ENCODE measurements at places on chromosomes 12 and 14.
A peak's percentile ranks its signal among the peaks of the same experiment; 100 is the strongest.

GRCh38 chr12:122996188-122996601, 15.7 kb downstream of the ARL6IP4 start:
- DNase-seq, result no peak

- DNase-seq, result peak; percentile 45
Observed at GRCh38 chr14:90632871-90633270, 183.4 kb downstream of the TTC7B start.

GRCh38 chr14:61101803-61102548, 120.9 kb downstream of the SLC38A6 start:
- peak; percentile 84 for DNase-seq

- DNase-seq, result no peak
Observed at GRCh38 chr12:96227365-96228106, 33.4 kb downstream of the ELK3 start.

GRCh38 chr12:99450036-99450630, 197.4 kb upstream of the GARIN6 start:
- DNase-seq, result no peak

GRCh38 chr14:67673451-67673850, 981 bp downstream of the VTI1B start:
- DNase-seq, result peak; percentile 62

- peak; percentile 81 for DNase-seq
Observed at GRCh38 chr12:12890543-12891079, 751 bp upstream of the GPRC5A start.

DNA sequence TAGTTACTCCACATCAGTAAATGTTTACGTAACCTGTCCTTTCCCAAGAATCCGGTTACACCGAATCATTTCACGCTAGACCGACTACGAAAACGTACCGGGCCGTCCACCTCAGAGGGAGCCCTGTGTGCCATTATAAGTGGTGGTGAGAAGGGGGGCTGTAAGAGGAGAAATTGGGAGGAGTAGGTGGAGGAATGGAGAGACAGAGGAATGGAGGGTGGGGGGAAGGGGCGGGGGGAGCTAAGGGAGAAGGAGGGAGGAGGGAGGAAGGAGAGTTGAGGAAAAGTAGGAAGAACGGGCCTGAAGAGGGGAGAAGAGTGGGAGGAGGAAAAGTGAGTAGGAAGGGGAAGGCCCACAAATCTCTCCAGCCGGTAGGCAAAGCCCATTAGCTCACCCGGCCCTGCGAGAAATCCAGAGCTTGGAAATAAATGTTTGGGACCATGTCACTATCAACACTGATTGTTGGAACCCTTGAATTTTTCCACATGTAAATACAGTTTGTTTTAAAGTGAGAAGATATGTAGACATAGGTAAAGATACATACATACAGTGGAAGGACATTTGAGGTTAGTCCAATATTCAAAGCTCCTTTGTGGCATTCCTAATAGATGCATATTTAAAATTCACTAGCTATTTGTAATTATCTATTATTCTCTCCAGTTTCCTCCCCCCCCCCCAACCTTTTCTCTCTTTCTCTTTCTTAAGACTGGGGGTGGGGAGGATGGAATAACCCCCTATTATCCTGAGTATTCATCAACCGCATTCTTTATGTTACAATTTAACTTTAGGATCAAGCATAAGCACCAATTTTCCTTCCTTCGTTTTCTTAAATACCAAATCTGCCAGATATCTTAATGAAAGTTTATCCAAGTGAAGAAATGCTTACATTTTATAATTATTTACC, 2.1 kb upstream of the FOXG1 start:
- DNase-seq, result no peak

- DNase-seq, result peak; percentile 5
Observed at GRCh38 chr12:38588624-38589305, 272.2 kb downstream of the ALG10B start.

GRCh38 chr14:35934499-35934898, 108.4 kb downstream of the BRMS1L start:
- no peak for DNase-seq
